ENCODE measurements at places on chromosomes 6 and 20.

- no peak for DNase-seq
These were observed 556.9 kb downstream of the CD83 start for GRCh38 chr6:14674458-14674857.

GRCh38 chr20:58568126-58568482 is 52.9 kb upstream of the APCDD1L start:
- DNase-seq = no peak

DNA sequence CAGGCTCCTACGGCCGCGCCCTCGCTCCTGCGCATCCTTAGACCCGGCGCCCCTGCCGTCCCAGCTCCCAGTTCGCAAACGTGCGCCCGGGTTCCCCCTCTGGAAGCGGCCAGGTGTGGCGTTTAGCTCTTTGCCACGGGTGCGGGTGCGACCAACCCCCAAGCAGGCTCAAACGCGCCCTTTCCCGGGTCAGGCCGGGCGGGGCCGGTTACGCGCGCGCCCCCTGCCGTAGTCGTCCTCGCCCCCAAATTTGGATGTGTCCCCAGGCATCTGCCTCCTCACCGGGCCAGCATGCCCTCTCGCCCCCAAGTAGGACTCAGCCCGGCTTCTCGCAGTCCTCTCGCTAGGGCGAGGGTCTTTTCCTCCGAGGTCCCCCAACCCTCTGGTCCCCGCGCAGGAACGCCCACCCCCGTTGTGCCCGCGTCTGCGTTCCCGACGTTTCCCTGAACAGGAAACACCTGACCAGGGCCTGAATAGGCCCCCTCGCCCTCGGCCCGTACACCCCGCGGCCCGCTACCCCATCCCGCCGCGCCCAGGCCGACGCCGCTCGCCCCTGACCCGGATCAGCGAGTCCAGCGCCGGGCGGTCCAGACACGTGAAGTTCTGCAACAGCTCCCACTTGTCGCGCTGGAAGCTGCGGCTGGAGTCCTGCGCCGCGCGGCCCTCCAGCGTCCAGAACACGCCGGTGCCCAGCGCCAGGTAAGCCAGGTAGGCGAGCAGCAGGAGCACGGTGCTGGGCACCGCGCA is 520 bp downstream of the KCNK17 start:
- no peak for DNase-seq

DNA sequence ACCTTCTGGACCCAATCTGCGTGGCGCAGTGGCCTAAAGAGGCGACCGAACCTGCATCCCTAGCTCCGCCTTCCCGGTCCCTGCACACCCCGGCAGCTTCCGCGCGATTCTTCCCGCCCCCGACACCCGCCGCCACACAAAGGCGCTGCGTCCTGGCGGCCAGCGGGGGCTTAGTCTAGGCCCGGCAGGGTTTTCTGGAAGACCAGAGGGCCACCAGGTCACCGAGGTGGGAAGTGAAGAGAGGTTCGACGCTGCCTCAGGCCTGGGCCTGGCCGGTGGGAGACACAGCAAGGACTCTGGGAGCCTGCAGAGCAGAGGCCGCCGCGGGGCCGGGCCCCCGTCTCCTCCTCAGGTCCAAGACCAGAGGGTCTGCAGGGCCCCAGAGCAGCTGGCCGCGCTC is 154.9 kb downstream of the OR2B2 start:
- DNase-seq = no peak

DNA sequence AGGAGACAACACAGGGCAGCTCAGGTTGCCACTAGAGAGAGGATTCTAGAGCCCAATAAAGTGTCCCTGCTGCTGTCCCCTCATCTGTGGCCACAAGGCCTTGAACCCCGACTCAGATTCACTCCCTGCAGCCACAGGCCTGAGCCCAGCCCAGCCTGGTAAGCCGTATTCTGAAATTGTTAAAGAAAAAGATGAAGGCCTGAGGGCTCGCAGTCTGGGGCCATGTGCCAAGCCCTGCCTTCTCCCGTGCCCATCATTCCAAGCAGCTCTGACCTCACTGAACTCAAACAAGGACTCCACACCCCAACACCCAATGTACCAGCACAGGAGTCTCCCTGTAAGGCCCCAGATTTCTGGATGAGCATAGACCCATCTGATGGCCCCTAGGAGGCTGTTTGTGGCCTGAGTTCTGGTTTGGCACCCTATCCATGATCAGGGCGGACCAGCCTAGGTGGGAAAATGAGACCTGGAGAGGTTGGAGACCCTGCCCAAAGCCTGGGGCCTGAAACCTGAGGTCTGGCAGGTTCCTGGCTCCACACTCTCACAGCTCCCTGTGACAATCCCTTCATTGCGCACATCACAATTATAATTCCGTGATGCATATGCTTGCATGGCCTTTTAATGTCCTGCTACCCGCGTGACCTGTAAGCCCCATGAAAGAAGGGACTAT is 62.0 kb upstream of the TOP1 start:
- no peak for DNase-seq

DNA sequence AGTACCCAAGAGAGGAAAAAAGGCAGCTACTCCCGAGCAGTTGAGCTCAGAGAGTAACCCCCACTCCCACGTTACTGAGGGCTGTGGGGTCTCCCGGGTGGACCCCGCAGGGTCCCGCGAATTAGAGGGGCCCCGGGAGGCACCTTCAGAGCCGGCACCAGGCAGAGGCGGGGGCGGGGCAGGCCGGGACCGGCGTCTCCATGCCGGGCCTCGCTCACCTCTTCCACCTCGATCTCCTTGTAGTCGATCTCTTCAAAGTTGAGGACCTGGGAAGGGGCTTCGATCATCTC is 381 bp downstream of the MAP3K7 start:
- DNase-seq = no peak

GRCh38 chr6:30211899-30212298 is 1.3 kb downstream of the TRIM26 start:
- DNase-seq = no peak

DNA sequence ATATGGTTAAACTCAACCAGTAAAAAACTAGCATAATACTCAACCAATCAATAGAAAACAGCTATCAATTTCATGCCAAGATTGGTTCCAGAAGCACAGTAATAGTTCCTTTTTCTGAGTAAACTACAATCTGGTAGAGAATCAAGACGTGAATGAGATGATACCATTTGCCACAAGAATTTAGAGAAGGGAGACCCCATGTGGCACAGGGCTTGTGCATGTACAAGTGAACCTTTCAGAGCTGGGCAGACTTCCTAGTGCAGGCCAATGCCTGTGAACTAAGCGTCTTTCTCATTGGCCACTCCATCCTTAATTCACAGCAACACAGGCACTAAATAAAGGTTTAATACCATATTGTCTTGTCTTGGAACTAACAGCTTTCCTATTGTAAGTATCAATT is 213.5 kb downstream of the RFPL4B start:
- DNase-seq = no peak

DNA sequence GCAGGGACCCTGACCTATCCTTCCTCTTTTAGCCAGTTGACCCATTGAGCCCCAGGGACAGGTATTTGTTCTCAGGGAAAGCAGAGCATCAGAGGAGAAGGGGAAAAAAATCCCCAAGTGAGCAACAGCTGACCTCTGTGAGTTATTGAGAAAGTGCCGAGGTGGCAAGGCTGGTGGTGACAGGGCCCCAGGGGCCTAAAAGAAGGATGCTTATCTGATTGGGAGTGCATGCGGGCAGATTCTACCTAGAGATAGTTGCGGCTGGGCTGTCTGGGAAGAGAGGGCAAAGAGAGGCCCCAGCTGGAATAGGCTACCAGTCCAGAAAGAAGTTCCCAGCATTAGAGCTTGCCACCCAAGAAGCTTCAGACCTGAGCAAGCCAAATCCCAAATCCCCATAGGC is 26.5 kb upstream of the MAFB start:
- DNase-seq = no peak

GRCh38 chr20:63795178-63795830 is 35.8 kb downstream of the ZBTB46 start:
- no peak for DNase-seq

- DNase-seq = no peak
These were observed 28.6 kb upstream of the PBOV1 start for GRCh38 chr6:138246650-138247440.

- DNase-seq = peak; percentile 73
These were observed 92.9 kb upstream of the SHLD1 start for GRCh38 chr20:5657190-5657875.

- no peak for DNase-seq
These were observed 611 bp downstream of the EPB41L2 start for GRCh38 chr6:131062241-131063027.

- DNase-seq = peak; percentile 31
These were observed 25.4 kb upstream of the NOP56 start for GRCh38 chr20:2626853-2627541.

DNA sequence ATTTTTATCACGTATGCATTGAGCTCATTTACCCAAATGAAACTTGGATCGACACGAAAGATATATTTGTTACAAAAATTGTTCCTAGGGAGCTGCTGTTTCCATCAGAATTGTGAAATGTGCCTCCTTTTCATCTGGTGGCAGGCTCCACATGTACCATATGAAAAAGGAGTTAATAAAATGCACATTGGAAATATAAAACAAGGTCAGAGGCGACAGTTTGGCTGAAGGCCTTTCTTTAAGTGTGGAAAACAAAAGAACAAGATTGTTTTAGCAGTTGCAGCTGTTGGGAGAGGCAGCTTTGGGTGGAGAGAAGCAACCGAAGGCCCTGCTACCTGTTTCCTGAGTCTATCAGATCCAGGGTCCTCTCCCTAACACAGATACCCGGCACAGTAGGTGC is 334.5 kb upstream of the NT5E start:
- DNase-seq = no peak

- DNase-seq = peak; percentile 11
These were observed 642.6 kb downstream of the KIF16B start for GRCh38 chr20:15930311-15931305.

DNA sequence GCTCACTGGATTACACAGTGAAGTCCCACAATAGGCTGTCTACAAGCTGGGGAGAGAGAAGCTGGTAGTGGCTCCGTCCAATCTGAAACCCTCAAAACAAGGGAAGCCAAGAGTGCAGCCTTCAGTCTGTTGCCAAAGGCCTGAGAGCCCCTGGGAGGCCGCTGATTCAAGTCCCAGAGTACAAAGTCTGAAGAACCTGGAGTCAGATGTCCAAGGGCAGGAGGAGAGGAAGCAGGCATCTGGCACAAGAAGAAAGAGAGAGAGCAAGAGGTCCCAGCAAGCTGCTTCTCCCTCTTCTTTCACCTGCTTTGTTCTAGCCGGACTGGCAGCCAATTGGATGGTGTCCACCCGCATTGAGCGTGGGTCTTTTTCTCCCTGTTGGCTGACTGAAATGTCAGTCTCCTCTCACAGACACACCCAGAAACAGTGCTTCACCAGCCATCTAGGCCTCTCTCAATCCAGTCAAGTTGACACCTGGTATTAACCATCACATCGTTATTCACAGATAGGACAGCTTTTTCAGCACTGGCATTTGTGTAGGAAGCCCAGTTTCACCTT is 51.2 kb downstream of the CRYBG1 start:
- DNase-seq = no peak

DNA sequence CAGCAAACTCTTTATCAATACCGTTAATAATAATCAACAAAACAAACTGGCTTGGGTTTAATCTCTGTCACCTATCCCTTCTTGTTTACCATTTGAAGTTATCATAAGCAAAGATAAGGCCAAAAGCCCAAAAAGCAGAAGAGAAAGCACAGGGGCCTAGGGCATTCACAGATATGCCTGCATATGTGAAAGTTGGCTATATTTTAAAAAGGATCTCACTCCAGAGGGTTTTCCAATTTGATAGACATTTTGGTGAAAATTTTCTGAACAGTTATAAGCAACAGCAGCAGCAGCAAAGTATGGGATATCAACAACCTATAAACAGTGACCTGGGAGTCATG is 101.1 kb downstream of the ATXN1 start:
- no peak for DNase-seq

DNA sequence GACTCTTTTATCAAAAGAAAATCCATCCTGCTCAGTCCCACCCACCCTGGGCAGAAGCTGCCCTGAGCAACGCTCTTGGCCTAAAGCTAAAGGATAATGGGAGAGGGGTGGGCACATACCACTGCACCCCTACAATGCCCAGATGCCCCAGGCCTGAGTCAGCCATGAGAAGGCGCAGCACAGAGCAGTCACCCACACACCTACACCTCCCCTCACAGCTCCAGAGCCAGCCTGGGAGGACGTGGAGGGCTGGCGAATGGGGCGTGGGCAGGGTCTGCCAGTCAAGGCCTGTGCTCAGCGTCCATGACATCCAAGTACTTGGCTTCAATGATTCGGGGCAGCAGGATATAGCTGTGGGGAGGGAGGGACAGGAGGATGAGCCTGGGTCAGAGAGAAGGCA is 11.5 kb downstream of the SLC4A11 start:
- no peak for DNase-seq

- DNase-seq = no peak
These were observed 801 bp downstream of the SRC start for GRCh38 chr20:37346535-37347346.

GRCh38 chr6:45870531-45870930 is 145.1 kb downstream of the CLIC5 start:
- no peak for DNase-seq

- no peak for DNase-seq
These were observed 46.3 kb downstream of the MCM8 start for GRCh38 chr20:5996765-5997164.

- DNase-seq = no peak
These were observed 13.7 kb upstream of the CDC5L start for GRCh38 chr6:44373787-44374186.

- DNase-seq = no peak
These were observed 54.8 kb downstream of the CAP2 start for GRCh38 chr6:17448165-17448564.

DNA sequence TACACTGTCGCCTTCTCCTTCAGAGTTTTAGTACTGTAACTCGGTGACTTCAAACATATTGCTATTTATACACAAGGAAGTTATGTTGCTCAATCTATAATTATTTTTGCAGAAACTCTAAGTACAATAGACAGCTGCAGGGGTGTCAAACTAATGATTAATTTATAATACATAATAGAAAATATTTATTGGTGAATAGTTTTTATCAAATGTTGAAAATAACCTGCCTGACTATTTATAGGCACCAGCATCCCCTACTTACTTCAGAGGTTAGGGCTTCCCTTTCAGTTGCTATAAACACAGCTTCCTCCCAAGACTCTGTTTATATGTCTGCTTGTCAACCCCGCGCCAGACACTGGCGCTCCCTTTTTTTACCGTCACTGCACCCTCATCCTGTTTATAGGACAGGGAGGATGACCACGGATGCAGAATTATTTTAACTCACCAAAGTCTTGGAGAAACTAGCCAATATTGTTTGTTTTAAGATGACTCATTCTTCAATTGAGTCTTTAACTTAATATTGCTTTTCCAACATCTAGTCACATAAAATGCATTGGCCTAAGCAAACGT is 225.0 kb downstream of the ALDH8A1 start:
- DNase-seq = no peak

GRCh38 chr6:3879194-3879952 is 30.2 kb downstream of the FAM50B start:
- no peak for DNase-seq

- no peak for DNase-seq
These were observed 134.0 kb downstream of the HFE start for GRCh38 chr6:26221186-26221585.

DNA sequence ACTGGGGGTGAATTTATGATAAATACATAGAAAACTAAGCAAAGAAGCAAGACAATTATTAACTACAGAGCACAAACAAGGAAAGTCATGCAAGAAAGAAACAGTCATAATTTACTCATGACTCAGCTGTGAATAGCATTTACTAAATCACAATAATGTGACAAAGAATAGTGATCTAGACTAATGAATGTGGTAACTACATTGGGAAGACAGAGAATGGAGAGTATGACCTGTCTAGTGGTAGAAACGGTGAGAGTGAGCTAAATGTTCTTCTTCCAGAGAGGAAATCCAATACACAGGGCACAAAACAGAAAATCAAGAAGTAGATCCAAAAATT is 153.5 kb upstream of the DST start:
- DNase-seq = no peak

All from BJ (cell line).